ENCODE measurements at places on chromosomes 11 and 22.

GRCh38 chr11:85752890-85753581 is 57.9 kb downstream of the SYTL2 start:
- peaks cover 88% of the 10 kb centered on the region for H3K4me1 ChIP-seq
- H3K36me3 ChIP-seq = peaks cover 32% of the 10 kb centered on the region
- DNase-seq = peak; percentile 97
- peak overlapping the region; percentile 78 for H3K4me3 ChIP-seq
- H3K27me3 ChIP-seq = peaks cover 2% of the 10 kb centered on the region

GRCh38 chr11:76955459-76956114 is 78.6 kb upstream of the B3GNT6 start:
- no peaks in the 10 kb centered on the region for H3K27me3 ChIP-seq
- no peaks in the 10 kb centered on the region for H3K36me3 ChIP-seq
- no peaks in the 10 kb centered on the region for H3K4me1 ChIP-seq
- H3K4me3 ChIP-seq = no peak overlapping the region
- no peak for DNase-seq
- no peak overlapping the region for H3K27ac ChIP-seq

- no peaks in the 10 kb centered on the region for H3K4me1 ChIP-seq
- no peak for DNase-seq
- no peak overlapping the region for H3K27ac ChIP-seq
- no peak overlapping the region for H3K4me3 ChIP-seq
- no peaks in the 10 kb centered on the region for H3K27me3 ChIP-seq
Observed at GRCh38 chr11:114812733-114813132, 134.4 kb downstream of the NXPE2 start.

- no peaks in the 10 kb centered on the region for H3K36me3 ChIP-seq
- peaks cover 2% of the 10 kb centered on the region for H3K4me1 ChIP-seq
- H3K27ac ChIP-seq = no peak overlapping the region
- peak; percentile 55 for DNase-seq
- H3K27me3 ChIP-seq = peaks cover 4% of the 10 kb centered on the region
Observed at GRCh38 chr11:1934335-1935155, 12.6 kb upstream of the MRPL23 start.

Measured in activated CD4-positive, alpha-beta T cell treated with anti-CD3 and anti-CD28 coated beads, Interleukin-2, amount 10 ng/mL, durations not matched to agents 24 days and 14 days (primary cell).